ENCODE measurements at places on chromosomes 11 and 22.

GRCh38 chr11:130980071-130980862 is 64.0 kb upstream of the SNX19 start:
- ATAC-seq, result no peak

GRCh38 chr22:46086577-46087335 is 63.6 kb upstream of the PPARA start:
- no peak for ATAC-seq

DNA sequence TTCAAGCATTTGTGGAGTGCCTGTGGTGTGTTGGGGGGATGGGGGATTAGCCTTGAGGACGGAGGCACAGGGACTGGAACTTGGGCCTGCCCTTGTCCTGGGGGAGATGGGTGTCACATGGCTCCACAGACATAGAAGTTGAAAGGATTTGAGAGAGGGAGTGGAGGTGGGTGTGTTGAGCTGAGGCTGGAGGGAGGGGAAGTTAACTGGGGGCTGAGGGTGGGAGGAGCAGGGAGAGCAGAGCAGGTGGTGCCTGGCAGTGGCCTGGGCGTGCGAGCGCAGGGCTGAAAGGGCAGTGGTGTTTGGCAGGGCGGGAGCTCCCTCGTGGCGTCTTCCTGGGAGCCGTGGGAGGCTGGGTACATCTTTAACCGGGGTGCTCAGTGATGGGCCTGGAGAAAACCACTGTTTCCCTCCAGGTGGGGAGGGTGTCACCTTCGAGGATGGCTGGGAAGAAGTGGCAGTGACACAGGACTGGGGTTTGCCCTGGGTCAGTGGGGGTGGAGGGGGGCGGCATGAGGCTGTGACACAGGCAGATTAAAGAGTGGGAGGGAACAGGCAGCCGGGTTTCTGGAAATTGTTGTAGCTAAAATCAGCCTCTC is 45.5 kb downstream of the AP2A2 start:
- ATAC-seq, result no peak

DNA sequence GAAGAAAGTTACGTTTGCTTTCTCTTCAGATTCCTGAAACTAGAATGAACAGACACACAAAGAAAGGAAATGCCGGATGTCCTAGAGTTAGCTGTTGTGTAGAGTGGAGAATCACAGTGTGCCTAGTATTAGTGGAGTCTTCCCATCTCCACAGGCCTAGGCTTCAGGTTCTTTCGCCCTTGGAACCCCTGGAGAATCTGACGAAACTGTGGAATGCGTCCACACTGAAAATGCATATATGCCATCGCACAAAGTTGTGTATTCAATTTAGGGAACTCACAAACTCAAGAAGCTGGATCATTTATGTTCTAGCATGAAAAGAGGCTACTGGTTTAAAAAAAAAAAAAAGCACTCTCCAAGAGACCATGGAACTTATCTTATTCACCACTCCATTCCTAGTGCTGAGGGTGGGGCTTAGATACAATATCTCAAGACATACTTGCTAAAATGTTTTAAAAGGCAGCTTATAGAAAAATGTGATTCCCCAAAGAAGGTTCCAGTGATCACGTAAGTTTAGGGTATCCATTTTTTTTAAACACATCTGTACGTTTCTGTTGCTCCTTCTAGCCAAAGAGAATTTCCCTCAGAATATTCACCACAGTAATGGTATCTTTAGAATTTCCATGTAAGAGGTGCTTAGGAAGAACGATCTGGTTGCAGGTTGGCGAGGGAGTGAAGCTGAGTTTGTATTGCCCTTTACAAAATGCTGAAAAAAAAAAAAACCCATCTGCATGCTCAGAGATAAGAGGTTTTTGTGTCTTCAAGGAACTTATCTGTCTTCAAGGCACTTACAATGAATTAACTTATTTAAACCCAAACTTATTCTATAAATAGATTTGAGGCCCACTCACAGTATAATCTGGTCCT is 20.0 kb downstream of the MAML2 start:
- ATAC-seq, result no peak

GRCh38 chr11:36238036-36238631 is 51.1 kb downstream of the COMMD9 start:
- no peak for ATAC-seq
